ENCODE measurements at places on chromosomes 3 and 15.

- DNase-seq: no peak
These were observed 10.5 kb downstream of the HDDC3 start for GRCh38 chr15:90921887-90922286.

GRCh38 chr3:29440413-29441305 lies 159.8 kb downstream of the RBMS3 start:
- no peak for DNase-seq

- DNase-seq: no peak
These were observed 24.0 kb downstream of the ABI3BP start for GRCh38 chr3:100968932-100969906.

DNA sequence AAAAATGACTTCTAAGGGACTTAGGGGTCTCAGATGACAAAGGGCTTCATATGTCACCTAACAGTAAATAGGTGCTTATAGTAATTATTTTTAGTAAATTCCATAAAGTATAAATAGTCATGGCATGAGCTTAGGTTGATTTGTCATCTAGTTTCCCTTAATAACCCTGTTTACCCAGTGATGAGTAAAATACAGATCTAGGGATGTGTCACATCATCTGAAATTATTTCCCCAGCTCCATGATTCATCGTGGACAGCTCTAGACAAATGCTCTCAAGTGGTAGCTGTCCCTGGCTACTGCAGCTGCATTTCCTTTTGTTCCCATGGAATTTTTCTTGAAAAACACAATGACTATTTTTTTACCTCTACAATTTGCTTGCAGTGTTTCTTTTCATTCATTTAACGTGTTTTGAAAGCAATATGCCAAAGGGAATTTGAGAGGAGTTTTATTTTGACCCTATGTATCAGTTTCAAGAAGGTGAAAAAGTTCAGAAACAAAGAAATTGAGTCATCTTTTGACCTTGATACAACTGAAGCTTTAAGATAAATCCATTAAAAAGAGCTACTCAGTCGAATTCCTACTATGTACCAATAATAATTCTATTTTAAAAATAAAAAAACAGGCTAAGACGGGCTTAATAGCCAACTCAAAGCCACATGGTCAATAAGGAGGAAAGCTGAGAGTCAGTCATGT lies 241.6 kb downstream of the KCNMB2 start:
- DNase-seq: peak; percentile 48

DNA sequence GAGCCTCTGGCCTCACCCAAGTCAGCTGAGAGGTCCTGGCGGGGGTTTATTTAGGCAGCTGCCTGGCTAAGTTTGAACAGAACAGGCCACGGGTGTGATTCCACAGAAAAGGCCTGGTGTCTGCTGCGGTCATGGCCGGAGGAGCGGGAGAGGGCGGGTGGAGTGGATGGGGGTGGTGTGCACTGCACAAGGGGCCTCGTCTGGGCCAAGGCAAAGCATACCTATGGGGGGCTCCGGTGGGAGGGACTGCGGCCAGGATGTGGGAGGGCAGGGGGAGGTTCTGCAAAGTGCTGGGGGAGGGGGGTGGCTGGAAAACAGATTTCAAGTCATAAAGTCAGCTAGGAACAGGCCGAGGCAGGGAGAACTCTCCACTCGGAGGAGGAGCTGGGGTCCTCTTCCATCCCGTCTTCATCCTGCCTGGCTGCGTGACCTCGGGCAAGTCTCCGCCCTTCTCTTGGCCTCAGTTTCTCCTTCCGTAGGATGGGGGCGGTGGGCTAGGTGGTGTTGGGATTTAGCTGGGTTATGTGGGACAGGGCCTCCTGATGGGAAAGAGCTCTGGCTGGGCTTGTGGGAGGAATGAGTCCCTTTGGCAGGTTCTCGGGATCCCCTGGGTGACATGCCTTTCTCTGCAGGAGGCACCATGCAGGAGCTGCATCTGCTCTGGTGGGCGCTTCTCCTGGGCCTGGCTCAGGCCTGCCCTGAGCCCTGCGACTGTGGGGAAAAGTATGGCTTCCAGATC lies 878 bp downstream of the ISLR start:
- no peak for DNase-seq

GRCh38 chr3:15805756-15806266 lies 8.0 kb upstream of the ANKRD28 start:
- DNase-seq: peak; percentile 26

DNA sequence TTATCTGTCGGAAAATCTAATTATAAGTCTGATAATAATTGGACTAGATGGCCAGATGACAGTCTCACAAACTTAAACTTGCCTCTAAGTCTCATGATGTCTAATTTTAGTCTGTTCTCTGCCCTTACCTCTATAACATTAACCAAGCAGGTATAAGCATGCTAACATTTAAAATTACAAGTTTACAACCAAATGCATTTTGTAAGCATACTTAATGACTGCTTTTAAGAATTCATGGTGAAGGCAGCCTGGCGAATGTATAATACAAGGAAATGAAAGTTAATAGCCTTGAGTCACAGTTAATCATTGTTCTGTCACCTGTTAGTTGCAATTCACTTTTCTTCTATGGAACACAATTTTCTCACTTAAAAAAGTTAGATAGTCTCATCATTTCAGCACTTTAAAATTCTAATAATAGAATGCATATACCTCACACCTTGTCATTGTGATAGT lies 16.5 kb downstream of the BCHE start:
- no peak for DNase-seq

DNA sequence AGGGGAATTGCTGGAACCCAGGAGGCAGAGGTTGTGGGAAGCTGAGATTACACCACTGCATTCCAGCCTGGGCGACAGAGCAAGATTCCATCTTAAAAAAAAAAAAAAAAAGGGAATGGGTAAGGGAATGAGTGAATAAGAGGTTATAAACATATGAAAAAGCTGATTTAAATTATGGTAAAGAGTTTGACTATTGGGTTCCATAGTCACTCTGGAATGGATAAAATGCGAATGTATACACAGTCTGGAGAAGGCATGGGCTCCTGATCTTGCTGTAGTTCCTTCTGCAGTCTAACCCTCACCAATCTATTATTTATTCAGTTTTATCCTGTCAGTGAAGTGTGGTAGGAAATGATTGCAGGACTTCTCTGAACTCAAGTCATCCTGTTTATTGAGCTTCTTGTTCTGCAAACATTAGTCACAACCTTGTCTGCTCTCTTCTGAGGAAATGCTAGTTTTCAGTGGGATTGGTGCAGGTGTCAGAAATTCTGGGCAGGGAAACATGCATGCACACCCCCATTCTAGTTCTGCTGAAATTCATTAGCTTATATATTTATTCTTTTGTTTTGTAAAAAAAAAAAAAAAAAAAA lies 190.9 kb upstream of the CFAP20DC start:
- DNase-seq: no peak

DNA sequence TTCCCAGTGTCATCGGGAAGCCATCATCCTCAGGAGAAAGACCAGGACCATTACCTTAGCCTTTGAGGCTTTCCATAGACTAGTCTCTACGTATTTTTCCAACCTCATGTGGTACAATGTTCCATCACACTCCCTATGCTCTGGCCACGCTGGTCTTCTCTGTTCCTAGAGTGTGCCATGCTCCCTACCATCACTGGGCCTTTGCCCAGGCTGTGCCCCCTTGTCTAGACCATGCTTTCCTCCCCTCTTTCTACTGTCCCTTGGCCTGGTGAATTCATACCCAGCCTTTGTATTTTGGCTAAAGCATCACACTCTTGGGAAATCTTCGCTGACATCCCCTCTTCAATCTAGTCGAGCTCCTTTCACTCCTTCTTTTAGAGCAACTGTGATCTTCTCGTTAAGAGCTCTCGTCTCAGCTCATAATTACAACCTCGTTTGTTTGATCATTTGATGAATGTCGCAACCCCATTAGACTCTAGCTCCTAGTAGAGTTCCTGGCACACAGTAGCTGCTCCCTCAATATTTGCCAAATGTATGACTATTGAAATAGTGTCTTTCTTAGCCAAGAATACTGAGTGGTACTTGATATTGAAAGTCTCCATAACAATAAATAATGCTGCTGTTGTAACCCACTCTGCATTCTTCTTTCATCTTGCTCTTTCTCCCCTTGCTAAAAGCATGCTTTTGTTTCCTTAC lies 100.2 kb upstream of the FAM3D start:
- no peak for DNase-seq

GRCh38 chr3:11717301-11717700 lies 73.6 kb upstream of the VGLL4 start:
- DNase-seq: peak; percentile 67

GRCh38 chr3:14391033-14391432 lies 11.4 kb upstream of the SLC6A6 start:
- peak; percentile 91 for DNase-seq

- DNase-seq: no peak
These were observed 16.4 kb downstream of the GPR160 start for GRCh38 chr3:170054204-170054603.

DNA sequence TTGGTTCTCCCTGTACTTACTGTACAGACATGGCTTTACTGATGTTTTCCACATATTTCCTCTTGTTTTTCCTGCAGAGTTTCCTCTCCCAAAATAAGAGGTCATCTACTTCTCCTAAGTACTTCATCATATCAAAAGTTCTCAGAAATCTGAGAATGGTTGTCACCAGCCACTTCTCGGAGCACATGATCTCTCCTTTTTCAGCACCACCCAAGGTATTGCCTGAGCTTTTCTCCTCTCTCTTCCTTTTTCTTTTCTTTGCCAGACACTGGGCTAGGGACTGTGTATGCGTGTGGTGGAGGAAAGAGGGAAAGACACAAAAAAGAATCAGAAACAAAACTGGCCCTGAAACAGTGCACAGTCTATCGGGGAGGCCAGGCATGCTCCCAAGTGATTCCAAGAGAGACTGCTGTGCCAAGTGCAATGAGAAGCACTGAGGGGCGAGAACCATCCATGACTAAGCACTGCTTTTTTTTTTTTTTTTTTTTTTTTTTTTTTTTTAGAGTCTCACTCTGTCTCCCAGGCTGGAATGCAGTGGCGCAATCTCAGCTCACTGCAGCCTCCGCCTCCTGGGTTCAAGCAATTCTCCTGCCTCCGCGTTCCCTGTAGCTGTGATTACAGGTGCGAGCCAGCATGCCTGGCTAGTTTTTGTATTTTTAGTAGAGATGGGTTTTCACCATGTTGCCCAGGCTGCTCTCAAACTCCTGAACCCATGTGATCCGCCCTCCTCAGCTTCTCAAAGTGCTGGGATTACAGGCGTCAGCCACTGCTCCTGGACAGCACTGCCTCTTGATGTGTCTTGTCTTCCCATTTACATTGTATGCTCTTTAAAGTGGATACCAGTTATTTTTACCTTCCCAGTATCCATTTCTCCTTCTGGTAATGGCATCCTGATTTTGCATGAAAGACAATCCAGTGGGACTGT lies 194.0 kb upstream of the FEZF2 start:
- peak; percentile 61 for DNase-seq

- DNase-seq: no peak
These were observed 136.9 kb downstream of the PLCL2 start for GRCh38 chr3:17021614-17022013.

Measured in hepatic stellate cell (primary cell).